Renal pelvis (tissue), 12 donors: ENCODE measurements at places on chromosomes 2 and 18.

GRCh38 chr2:67038195-67038594 lies 358.9 kb upstream of the ETAA1 start:
- no peak for DNase-seq

DNA sequence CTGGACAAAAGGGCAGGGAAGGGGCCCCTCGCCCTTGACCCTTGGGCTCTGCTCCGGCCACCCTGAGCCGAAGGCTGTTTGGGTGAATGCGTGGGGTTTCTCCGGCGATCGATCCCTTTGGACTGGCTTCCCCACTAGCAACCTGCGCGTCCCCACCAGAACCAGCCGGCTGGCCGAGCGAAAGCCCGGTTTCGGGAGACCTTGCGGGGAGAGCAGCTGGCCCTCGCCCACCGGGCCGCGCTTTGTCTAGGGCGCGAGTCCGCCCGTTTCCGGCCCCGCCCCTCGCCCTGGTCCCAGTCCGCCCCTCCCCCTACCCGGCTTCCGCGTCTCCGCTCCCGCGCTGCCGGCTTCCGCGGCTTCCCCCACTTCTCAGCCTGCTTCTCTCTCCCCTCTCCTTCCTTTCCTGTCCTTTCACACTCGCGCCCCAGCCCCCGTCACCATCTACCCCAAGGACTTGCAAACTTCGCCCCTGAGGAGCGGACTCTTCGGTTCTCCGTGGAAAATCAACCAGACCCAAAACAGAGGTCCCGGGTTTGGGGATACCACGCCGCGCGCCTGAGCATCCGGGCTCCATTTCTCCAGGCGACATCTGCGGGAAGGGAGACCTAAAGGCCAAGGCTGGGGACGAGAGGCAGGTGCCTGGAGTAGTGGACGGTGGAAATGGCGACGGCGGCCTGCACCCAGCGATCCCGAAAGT lies 48.0 kb upstream of the ATP6V1B1 start:
- DNase-seq = no peak

- no peak for DNase-seq
Observed at GRCh38 chr2:33131749-33132148, 185.0 kb downstream of the LTBP1 start.

DNA sequence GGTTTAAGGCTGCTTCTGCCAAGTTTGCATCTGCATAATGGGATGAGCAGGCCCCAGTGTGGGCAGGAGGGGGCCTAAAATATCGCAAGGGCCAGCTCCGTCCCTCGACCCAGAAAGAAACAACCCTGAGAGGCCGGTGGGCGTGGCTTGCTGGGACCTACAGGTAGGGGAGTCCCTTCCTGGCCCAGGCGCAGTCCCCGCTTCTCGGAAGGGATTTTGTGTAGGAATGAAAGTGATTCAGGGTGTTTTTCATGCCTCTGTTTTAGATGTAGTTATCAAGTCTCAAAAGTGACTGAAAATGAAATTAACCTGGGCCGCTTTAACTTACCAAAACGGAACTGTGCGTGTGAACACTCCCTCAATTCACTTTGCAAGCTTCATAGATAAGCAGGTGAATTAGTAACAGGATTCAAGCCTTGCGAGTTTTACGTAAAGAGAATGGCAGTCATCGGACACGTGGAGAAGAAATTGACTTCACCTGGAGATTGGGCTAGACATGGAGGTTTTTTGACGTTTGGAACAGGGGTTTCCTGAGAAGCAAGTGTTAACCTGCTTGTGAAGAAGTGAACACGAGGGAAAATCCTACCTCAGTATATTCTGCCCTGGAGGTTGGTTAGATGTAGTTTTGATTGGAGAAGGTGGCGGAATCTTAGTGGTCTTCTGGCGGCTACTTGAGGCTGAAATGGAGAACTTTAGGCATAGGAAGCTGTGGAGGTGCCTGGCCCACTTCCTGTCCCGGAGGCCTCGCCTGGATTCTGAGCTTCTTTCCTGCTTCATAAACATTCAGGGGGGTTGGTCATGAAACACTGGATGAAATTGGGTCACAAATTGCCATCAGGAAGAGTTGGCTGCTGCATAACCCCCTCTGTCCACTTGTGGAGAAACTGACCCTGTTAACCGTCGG lies 1.7 kb downstream of the NCK2 start:
- peak; percentile 42 for DNase-seq

- DNase-seq = no peak
Observed at GRCh38 chr2:233270366-233270765, 18.9 kb downstream of the ATG16L1 start.

- DNase-seq = no peak
Observed at GRCh38 chr18:34196256-34196655, 28.5 kb downstream of the NOL4 start.

- no peak for DNase-seq
Observed at GRCh38 chr2:220191031-220191430, 563.6 kb downstream of the SLC4A3 start.

DNA sequence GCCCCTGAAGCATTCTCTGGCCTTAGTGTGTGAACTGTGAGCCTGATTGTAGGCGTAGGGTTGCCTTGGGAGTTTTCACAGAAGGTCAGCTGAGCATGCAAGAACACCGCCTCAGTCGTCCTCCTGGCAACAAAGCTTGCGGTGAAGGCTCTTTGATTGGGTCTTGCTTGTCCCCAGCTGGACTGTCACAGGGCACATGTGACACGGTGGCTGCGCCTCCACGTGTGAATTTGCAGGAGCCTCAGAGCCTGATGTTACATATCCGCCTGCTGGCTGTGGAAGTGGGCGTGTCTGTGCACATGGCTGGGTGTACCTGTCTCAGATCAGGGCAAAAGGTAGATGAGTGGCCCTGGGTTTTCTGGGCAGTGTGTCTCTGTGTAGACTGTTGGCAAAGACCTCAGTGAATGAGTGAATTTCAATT lies 228.7 kb downstream of the HAUS1 start:
- DNase-seq = peak; percentile 39

GRCh38 chr2:14301331-14301730 lies 331.2 kb upstream of the LRATD1 start:
- no peak for DNase-seq

DNA sequence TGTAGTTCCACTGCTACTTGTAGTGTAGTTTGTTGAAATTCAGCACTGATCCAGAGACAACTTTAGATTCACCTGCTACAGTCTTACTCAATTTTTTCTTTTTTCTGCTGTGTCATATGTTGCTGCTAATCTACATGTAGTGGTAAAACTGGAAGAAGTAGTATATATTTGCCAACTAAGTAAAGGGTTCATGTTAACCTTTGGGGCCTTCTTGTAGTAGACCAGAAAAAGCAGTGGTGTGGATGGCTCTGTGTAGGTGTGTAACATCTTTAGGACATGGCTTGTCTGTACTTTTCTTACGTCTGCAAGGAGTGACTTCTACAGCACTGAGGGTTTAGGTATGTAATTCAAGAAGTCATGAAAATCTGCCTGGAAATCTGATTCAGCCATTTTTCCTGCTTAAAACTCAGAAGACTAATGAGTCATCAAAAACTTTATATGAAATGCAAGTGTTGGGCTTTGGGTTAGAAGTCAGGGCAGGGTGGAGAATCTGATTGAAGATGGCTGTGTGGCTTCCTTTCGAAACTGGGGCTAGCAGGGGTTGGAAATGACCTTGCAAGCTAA lies 8.4 kb downstream of the PTPRM start:
- no peak for DNase-seq

DNA sequence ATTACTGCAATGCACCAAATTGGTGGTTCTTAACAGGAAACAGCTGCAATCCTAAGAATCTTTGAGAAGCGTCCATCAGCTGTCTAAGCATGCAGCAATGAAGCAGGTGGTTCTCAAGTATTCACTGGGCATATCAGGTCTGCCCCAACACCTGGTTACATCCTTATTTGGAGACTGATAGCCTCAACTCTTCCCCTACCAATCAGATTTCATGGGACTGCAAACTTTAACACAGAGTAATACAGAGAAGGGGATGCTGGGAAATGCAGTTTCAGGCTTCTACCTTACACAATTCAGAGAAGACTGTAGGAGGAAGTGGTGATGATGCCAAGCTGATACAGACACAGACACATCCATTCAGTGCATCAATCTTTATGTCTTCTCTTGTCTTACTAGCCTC lies 240.5 kb downstream of the BCL2 start:
- no peak for DNase-seq

- no peak for DNase-seq
Observed at GRCh38 chr2:228853151-228853550, 417.9 kb downstream of the PID1 start.

- no peak for DNase-seq
Observed at GRCh38 chr2:239674101-239674980, 273.5 kb upstream of the HDAC4 start.

GRCh38 chr2:230016844-230017243 lies 51.9 kb downstream of the SLC16A14 start:
- no peak for DNase-seq

GRCh38 chr2:44087714-44088092 lies 81.0 kb upstream of the PPM1B start:
- peak; percentile 36 for DNase-seq

DNA sequence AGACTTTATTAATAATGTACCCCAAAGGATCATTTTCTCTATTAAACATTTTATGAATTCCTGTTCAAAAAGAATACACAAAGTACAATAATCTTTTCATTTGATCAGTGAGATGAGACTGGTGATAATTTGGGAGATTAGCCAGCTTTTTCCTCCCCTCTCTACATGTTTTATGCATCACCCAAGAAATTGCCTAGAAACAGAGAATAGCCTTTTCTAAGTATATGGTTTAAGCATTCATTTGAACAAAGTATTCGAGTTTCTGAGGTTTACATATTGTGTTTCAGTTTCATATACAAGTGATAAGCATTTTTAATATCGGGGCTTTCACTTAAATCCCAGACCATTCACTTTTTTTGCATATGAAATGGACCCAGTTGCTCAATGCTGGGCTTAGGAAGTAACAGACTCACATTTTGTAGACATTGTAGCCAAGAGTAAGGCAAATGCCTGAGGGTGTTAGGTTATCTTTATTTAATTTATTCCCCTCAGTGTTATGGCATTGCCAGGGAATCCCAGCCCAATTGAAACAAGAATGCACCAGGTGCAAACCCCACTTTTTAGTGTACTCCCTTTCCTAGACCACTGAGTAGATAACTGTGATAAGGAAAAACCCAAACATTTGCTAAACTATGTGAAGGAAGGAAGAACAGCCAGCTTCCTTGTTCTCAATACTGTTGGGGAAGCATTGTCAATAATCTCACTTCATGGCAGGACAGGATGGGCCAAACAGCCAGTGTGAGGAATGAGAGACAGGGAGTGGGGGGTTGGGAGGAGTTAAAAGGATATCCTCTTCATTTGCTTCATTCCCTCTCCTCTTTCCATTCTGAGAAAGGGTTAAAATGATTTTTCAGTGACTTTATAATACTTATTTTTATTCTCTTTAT lies 3.5 kb downstream of the CPO start:
- DNase-seq = no peak

DNA sequence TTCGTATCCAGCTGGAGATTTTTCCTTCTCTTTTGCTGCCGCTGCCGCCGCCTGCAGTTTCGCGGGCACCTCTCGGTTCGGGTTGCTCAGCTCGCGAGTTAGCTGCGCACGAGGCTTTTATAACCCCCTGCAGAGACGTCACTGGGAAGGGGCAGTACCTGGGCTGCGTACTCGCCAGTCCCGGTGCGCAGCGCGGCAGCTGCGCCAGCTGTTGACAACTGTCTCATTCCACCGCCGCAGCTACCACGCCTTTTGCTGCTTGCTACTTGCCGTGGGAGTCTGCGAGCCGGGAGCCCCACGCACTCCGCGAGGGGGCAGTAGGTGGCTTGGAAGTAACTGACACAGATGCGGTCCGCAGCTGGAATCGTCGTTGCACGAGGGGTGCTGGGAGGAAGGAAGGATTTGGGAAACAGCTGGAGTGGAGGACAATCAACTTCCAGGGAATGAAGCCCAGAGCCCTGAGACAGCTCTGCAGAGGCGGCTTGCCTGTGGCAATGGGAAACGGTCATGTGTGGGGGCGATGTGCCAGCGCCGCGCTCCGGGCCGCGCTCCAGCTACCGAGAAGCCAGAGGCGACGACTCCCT lies at the start of gene TACR1:
TACR1 (minus strand) TSS at position 93 of the 584 bp plus-strand sequence. CDS start 586 bp downstream, outside the sequence.
- peak; percentile 75 for DNase-seq

DNA sequence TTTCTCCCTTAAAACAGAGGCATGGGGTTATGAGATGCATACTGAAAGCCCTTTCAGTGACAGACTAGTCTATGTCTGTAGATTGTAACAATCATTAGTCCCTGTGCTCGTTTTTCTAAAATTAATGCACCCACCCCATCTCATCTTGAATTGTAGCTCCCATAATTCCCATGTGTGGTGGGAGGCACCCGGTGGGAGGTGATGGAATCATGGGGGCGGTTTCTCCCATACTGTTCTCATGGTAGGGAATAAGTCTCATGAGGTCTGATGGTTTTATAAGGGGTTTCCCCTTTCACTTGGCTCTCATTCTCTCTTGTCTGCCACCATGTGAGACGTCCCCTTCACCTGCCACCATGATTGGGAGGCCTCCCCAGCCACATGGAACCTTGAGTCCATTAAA lies 100.9 kb downstream of the AP1S3 start:
- no peak for DNase-seq

GRCh38 chr2:238994876-238995275 lies 147.0 kb downstream of the TWIST2 start:
- no peak for DNase-seq

GRCh38 chr2:205730701-205731582 lies 48.6 kb downstream of the NRP2 start:
- DNase-seq = no peak

- DNase-seq = peak; percentile 63
Observed at GRCh38 chr18:7116001-7116730, 1.4 kb downstream of the LAMA1 start.

GRCh38 chr2:127196549-127196948 lies 23.6 kb downstream of the CYP27C1 start:
- DNase-seq = no peak

GRCh38 chr2:110735366-110735765 lies 3.0 kb downstream of the ACOXL start:
- DNase-seq = no peak

- no peak for DNase-seq
Observed at GRCh38 chr18:58584200-58585127, 44.4 kb downstream of the ALPK2 start.

DNA sequence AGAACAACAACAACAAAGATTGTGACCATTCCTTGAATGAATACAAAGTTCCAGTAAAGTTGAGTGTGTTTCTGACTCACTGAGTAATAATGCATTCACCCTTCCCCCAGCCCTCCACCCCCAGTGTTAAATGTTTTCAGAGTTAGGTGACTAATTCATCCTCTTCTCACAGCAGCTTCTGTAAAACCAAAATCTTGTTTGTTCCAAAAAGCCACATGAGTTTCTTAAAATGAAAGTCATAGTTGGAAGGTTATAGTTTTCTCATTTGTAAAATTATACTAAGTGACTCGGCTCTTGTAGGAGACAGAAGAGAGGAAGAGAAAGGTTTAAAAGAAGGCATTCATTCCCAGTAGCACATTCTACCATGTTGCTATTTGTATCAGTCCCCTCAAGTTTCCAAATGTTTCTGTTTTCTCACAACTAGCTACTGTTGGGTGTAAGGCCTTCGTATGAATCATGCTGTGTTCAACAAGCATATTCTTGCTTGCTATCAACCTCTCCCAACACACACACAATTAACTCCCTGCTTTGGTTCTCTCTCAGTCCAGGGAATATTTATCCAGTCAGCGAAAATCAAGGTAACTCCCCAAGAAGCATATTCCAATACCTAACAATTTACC lies 75.3 kb downstream of the MBD2 start:
- no peak for DNase-seq

- DNase-seq = no peak
Observed at GRCh38 chr2:26477911-26478253, at the start of gene OTOF. TSS of gene OTOF (minus strand) at chr2:26478124.

GRCh38 chr2:144830543-144830942 lies 310.6 kb upstream of the ZEB2 start:
- DNase-seq = no peak

GRCh38 chr2:38438883-38439612 lies 62.0 kb upstream of the ATL2 start:
- no peak for DNase-seq
